ENCODE measurements at places on chromosomes 6 and 20.

DNA sequence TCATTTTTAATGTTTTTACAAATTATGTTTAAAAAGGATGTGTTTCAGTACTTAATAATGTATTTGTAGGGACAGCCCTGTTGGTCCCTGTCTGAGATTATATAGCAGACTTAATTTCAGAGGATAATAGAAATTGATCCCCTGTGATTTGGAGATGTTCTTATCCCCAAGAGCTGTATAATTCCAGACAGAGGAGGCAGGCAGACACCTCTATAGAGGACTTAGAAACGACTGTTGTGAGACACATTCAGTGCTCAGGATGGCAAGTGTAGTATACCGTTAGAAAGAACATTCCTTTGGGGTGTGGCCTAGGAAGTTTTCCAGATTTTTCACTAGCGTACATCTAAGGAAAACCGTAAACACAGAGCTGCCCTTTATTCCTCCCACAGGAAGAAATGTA lies 117.8 kb downstream of the MAP3K4 start:
- H3K27me3 ChIP-seq, result no peaks in the 10 kb centered on the region
- H3K27ac ChIP-seq, result no peak overlapping the region
- H3K36me3 ChIP-seq, result peaks cover 75% of the 10 kb centered on the region
- no peak overlapping the region for H3K4me3 ChIP-seq
- no peak for DNase-seq

- peaks cover 46% of the 10 kb centered on the region for H3K4me1 ChIP-seq
- H3K4me3 ChIP-seq, result no peak overlapping the region
- no peak overlapping the region for H3K27ac ChIP-seq
- no peaks in the 10 kb centered on the region for H3K36me3 ChIP-seq
- no peak for DNase-seq
Observed at GRCh38 chr6:72616406-72617015, 5.4 kb upstream of the KCNQ5 start.

- no peak for DNase-seq
- peaks cover 4% of the 10 kb centered on the region for H3K4me1 ChIP-seq
- no peaks in the 10 kb centered on the region for H3K36me3 ChIP-seq
- H3K27me3 ChIP-seq, result peaks cover 40% of the 10 kb centered on the region
- H3K27ac ChIP-seq, result no peak overlapping the region
Observed at GRCh38 chr20:49754596-49754995, 40.9 kb upstream of the B4GALT5 start.

GRCh38 chr20:34129518-34130162 lies 17.6 kb upstream of the EIF2S2 start:
- peaks cover 8% of the 10 kb centered on the region for H3K4me1 ChIP-seq
- peaks cover 5% of the 10 kb centered on the region for H3K27me3 ChIP-seq
- no peak overlapping the region for H3K4me3 ChIP-seq
- H3K36me3 ChIP-seq, result no peaks in the 10 kb centered on the region

Data from activated CD4-positive, alpha-beta T cell treated with anti-CD3 and anti-CD28 coated beads for 36 hours (primary cell).